H7 (cell line): ENCODE measurements at places on chromosomes 7 and 10.

DNA sequence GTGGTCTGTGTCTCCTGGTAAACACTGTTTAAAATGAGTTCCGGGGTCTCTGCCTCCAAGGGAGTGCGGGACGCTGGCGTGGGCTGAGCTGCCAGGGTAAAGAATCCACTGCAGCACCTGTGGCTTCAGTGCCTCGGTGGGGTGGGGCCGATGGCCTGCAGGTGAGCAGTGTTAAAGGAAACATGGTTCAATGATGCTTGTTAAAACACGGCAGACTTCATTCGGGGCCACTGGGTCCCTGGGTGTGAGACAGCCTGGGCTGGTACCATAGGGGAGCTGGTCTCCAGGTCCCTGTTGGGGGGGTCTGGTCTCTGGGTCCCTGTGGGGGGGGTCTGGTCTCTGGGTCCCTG is 24.9 kb upstream of the KNDC1 start:
- DNase-seq: peak; percentile 56

- no peak for DNase-seq
These were observed 5.9 kb upstream of the IL6 start for GRCh38 chr7:22720791-22721786.

DNA sequence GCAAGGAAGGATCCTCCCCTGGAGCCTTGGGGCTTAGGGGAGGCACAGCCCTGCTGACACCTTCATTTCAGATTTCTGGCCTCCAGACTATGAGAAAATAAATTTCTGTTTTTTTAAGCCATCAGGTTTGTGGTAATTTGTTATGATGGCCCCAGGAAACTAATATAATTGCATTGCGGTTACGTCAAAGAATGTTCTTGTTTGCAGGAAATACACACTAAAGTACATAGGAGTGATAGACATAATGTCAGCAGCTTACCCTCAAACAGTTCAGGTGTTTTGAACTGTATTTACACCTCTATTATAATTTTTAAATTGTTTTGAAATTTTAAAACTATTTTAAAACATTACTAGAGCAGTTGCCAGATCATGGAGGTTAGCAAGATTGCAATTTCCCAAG is 12.6 kb upstream of the FHIP2A start:
- no peak for DNase-seq

- no peak for DNase-seq
These were observed 272.0 kb downstream of the BAMBI start for GRCh38 chr10:28949005-28950004.

DNA sequence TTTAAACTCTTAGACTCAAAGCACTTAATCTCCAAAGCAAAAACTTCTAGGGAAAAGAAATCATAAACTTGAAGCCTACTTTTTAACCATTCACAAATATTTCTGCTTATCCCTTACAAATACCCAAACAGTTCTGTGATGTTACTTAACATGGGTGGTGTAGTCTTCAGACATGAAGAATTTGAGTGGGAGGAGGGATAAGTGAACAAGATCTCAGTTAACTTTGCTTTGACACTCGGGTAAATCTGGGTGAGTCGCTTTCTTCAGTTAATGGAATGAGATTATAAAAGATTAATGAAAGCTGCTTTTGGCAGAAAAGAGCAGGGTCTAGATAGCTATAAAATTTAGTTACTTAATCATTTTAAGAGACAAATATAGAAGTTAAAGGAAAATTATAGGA is 47.5 kb downstream of the RNF133 start:
- DNase-seq: no peak

DNA sequence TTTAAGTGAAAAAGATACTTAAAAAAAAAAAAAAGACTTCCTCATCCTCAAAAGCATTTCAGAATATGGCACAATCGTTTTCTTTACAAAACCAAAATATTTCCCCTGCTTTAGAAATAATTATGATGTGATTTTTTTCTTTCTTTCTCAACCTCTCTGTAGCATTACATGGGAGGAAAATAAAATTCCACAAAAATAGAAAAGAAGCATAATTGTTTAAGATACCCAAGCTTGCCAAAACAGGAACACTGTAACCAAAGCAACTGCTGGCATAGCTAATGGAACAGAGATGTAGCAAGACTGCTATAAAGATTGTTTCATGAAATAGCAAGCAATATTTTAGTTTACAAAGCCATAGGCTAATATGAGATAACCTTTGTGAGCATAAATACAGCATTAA is 75.6 kb upstream of the GPR22 start:
- no peak for DNase-seq

DNA sequence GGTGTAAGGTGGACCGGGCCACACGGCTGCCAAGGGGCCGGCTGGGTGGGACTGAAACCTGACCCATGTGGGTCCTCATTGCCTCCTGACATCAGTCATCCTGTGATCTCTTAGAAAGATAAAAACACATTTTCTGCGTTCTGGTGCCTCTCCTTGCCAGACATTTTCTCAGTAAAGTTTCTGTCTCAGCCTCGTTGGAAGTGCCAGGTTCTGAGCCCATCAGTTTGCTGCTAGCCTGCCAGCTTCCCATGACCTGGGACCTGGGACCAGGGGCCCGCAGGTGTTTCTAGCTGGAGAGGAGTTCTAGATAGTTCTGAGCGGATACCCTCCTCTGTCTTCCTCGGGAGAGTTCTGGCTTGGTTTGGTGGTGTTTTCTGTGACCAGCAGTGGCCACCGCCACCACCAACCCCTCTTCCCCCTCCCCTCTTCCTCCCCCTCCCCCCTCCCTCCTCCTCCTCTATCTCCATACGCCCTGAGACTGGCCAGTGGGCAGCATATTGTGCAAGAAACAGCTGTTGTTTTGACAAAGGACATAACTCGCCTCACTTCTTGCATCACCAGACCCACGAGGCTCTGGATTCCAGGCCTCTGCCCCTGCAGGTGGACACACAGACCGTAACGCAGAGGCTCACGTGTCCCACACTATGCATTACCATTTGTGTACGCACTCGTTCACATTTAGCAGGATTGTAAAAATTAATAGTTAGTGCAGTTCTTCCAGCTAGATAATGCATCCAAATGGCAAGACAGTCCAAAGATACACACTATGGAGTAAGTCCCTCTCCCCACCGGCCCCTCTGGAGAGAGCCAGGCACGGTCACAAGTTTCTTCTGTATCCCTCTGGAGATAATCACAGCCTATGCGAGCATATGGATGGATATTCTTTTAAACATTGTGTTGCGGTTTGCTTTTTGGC is 94.6 kb downstream of the CUX1 start:
- DNase-seq: no peak

DNA sequence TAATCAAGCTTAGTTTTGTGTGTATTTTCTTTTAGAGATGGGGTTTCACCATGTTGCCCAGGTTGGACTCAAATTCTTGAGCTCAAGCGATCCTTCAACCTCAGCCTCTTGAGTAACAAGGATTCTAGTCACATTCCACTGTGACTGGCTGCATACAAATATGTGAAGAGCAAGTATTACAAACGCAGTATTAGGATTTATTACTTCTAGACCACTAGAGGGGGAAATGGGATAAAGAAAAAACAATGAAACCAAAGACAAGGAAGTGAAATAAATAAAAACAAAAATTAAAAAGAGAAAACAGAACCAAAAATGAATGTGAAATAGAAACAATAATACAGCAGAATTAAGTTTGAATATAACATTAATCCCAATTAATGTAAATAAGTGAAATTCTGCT is 308.7 kb downstream of the ANKRD30A start:
- no peak for DNase-seq

DNA sequence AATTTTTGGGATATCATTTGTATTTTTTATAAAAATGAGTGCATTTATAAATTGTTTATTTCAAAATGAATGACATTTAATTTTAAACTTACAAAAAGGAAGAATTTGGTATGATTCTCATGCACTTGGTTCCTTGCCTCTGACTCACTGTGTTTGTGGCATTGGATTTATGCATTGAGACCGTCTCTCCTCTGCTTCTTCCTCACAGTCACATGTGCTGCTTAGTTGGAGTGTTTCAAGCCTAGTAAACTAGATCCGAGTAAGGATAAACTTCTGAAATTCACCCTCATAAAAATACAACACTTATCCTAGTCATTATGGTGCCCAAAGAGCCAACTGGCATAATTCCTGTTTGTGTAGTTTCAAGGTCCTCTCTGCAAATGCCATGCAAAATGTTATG is 19.1 kb upstream of the FZD8 start:
- no peak for DNase-seq

DNA sequence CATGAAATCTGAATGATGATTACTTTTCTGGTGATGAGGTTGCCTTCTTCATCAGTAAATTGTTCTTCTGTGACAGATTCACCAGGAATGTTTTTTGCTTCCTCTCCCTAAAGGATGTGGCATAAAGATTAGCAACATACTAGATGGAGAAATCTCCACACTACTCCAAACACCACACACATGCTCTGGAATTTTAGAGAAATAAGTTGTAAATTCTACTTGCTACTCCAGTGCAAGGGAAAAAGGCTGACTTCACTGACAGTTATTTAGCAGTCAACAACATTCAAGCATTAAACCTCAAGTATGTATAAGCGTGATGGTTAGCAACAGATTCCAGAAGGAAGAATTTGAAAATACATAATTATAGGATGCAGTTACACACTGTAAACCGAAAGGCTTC is 137.9 kb upstream of the CCDC6 start:
- no peak for DNase-seq
